HT-29 (cell line): ENCODE measurements at places on chromosomes 4 and X. TPM values are rescaled to one million over a fixed set of nuclear protein-coding genes. Genes with fewer than 3 reads are reported as not detected.

DNA sequence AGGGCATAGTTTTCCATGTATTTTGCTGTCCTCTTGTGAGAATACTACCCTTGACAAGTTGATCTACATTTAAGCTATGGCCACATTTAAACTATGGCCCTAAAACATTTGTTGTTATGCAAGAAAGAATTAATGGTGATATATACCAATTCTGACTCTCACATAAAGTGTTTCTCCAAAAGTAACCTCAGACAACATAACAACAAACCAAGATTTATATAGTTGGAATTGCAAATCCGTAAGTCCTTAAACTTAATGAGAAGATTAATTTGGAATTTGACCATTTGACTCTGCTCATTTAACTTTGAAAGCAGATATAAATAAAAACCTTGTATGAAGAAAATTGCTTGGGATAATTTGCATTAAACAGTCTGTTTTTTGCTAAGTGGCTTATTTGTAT lies 38.9 kb downstream of the RUFY3 start:
- DNase-seq = no peak

GRCh38 chr4:87060957-87061356 lies 126.1 kb downstream of the AFF1 start:
- DNase-seq = peak; percentile 83

The CSAG3 gene
- total RNA-seq = not detected in 2 replicates

The ADAM29 gene
- not detected in 2 replicates for total RNA-seq

The ATP1B4 gene
- total RNA-seq = not detected in 2 replicates
